ENCODE measurements at places on chromosomes 5 and 9.

DNA sequence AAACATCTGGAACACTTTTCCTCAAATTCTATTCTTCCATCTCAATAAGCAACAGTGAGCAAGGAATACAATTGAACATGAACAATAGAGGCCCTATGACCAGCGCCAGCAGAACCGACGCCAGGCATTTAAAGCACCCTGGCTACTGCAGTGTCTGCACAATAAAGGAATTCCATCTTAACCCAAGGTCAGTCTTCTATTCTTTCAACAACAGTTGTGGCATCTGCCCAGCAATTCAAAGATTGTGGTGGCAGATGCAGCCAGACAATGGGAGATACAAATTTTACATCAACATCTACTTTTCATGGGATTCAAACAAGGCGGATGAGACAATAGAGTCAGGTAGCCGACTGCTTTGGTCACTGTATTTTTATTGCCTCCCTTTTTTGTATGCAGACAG lies 65.9 kb downstream of the ELL2 start:
- no peak for DNase-seq

- no peak for DNase-seq
Measured at GRCh38 chr5:1511651-1512540, 11.9 kb downstream of the LPCAT1 start.

DNA sequence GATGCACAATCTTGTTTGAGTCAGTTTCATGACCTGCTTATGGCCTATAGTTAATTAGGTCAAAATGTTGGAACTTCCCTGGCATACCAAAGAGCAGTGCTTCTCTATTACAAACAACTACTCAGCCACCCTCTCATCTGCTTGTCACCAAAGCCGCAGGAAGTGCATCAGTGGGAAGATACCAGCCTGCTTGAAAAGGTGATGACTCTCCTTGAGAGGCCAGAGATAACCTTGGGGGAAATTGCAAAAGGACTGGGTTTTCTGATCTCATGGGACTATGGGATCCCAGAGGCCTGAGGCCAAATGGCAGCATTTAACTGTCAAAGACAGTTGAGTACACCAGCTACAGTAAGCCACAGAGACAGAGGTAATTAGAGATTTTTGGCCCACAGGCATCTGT lies 69.9 kb downstream of the C9orf57 start:
- DNase-seq = no peak

GRCh38 chr5:160064417-160064810 lies 54.8 kb downstream of the PWWP2A start:
- no peak for DNase-seq

GRCh38 chr9:124105266-124105665 lies 93.7 kb downstream of the LHX2 start:
- no peak for DNase-seq

DNA sequence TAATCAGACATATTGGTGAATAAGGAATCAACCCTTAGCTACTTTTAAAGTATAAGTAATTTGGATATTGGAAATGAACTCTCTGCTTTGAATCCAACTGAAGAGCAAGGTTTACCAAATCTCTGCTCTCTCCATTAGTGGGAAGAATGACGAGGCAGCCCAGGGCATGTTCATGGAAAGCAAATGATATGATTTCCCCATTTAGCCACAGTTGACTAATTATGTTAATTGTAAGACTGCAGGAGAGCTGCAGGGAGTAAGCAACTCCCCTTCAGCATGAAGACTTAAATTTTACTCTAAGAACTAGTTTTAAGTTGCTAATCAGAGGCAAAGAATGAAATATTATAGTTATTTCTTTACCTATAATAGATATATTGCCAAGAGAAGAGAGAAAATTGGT lies 194.3 kb upstream of the CD180 start:
- no peak for DNase-seq

DNA sequence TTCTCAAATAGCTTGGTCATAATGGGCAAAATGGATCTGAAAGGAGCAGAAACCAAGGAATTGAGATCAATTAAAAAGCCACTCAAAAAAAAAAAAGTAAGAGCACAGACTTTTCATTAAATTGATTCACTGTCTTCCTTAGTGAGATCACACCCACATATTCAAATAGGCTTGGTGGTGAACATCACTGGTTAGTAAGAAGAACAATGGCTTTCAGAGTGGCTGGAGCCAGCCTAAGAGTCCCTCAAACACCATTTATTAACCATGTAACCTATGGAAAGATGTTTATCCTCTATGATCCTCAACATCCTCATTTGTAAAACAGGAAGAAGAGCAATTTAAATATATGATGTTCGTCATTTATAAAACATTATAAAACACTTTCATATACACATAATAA lies 12.4 kb downstream of the CCDC112 start:
- no peak for DNase-seq

DNA sequence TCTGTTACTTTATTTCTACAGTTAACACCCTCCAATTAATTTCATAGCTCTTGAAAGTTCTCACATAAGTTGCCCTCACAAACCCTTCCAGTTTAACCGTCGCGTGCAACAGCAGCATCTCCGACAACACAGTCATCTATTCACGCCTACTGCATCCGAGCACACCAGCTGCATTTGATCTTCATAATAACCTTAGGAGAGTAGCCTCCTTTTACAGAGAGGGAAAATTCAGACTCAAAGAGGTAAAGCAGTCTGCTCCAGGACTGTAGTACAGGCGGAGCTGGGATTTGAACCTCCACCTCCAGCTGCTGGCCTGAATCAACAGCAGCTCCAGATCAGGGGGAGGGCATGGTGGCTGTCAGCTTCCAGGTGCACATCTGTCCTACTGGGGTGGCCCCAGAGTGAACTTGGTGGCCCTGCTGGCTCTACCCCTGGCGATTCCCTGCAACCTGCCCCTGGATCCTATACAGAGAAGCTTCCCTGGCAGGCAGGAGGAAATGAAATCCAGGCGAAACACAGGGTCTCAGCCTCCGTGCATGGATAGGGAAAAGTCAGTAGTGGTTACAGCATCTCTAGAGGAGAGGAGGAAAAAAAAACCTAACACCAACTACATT lies 71.6 kb upstream of the UNC5A start:
- DNase-seq = no peak

GRCh38 chr9:1456301-1457024 lies 406.3 kb downstream of the DMRT2 start:
- DNase-seq = no peak

DNA sequence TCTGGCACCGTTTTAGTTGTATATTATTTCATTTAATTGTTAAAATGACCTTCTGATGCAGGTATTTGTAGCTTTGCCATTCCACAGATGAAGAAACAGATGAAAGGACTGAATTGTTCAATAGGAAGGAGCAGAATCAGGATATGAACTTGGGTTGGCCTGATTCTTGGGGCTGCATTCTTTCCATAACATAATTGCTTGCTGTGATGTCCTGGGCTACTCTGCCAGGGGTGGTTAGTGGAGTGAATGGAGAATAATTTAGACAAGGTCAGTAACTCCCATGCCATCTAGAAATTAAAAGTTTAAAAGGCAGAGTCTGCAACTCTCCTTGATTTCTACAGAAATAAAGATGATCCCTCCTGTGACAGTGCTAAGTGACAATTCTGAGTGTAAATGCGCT lies 15.9 kb downstream of the TLR4 start:
- DNase-seq = no peak

DNA sequence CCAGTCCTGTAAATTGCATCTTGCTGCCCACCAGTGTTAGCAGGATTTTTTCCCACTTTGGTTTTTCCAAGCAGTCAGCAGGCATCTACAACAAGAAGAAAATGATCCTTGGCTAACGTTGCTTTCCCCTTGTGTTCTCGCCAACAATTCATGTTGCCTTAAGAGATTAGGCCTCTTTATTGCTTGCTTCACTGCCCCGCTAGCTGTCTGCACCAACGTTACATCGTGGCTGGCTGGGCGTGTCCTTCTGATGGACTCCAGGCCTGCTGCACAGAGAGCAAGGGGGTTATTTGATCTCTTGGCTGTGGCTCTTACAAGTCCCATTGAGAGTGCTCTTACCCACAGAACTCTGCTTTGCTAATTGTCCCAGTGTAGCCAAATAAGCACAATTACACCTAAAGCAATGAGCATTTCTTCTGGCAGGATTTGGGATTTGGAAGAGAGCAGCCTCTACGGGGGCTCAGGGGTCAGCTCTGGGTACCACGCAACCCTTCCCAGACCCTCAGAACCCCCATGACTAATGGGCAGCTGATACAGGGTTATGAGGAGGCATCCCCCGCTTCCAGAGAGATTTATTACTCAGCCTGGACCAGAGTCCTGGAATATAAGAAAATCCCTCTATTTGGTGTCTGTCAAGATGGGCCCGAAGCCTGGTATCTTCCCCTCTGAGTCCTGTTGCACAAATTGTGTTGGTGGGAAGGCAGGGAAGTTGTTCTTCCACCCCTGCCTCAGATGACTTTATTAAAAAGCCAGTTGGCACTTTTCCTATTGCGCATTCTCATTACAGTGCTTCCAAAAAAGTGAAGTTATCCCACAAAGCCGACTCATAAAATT lies 17.6 kb downstream of the DCANP1 start:
- no peak for DNase-seq
